Natural killer cell (primary cell): ENCODE measurements at places on chromosomes 6 and 20.

GRCh38 chr6:158497620-158498019 is 62.3 kb upstream of the TMEM181 start:
- no peak for DNase-seq

DNA sequence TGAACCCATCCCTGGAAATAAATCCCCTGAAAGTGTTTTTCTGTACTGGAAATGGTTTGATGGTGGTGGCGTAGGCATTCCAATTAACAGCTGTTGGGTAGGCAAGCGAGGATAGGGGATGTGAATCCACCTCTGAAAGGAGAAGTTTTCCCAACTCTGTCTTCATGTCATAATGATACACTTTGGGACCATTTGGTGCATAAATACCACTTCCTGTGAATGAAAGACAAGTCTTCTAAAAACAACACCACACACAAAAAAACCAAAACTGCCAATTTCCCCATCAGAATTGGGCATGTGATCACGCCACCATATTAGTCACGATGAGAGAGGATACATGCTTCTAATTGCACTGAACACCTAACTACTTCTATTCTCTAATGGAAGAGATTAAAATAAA is 6.4 kb downstream of the VNN2 start:
- DNase-seq: peak; percentile 15

- no peak for DNase-seq
Measured at GRCh38 chr20:17868151-17868550, 100.4 kb downstream of the SNX5 start.

GRCh38 chr6:23180504-23181293 is 611.3 kb downstream of the HDGFL1 start:
- no peak for DNase-seq

- no peak for DNase-seq
Measured at GRCh38 chr6:29676981-29677601, 3.9 kb downstream of the ZFP57 start.

- DNase-seq: no peak
Measured at GRCh38 chr6:77383026-77383425, 80.3 kb downstream of the HTR1B start.

- DNase-seq: no peak
Measured at GRCh38 chr6:156946370-156946936, 169.3 kb downstream of the ARID1B start.

GRCh38 chr6:21840428-21840827 is 246.9 kb downstream of the SOX4 start:
- DNase-seq: no peak

DNA sequence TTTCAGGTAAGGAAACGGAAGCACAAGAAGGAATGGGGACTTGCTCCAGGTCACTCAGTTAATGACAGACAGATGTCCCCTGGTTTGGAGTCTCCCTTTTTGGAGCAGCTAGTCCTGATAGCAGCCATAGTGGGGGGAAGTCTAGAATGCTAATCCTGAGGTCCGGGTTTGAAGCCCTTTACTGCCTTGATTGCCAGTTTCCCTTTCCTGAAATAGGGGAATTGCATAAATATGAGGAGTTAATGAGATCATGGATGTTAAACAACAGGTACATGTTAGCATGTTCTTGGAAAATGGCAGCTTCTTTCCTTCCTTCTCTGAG is 341 bp upstream of the TTPAL start:
- no peak for DNase-seq

GRCh38 chr6:131844243-131844841 is 36.5 kb downstream of the ENPP1 start:
- DNase-seq: no peak

GRCh38 chr6:116254297-116255056 is 602 bp upstream of the TSPYL4 start:
- no peak for DNase-seq

DNA sequence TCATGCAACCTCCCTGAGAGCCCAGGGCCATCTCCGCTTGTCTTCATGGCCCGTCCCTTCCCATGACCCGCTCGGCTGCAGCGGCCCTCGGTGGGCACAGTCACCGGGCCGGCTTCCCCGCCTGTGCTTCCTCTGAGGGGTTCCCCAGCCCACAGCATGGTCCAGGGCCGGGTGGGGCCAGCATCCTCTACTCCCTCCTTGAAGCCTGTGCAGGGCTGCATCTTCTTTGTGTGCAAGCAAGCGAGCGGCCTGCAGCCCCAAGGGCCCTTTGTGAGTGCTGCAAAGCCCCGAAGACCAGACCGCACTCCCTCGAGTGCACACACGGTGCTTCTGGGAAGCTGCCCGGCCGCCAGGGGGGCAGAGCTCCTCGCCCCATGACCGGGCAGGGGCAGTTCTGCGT is 265.8 kb downstream of the TAF4 start:
- no peak for DNase-seq

DNA sequence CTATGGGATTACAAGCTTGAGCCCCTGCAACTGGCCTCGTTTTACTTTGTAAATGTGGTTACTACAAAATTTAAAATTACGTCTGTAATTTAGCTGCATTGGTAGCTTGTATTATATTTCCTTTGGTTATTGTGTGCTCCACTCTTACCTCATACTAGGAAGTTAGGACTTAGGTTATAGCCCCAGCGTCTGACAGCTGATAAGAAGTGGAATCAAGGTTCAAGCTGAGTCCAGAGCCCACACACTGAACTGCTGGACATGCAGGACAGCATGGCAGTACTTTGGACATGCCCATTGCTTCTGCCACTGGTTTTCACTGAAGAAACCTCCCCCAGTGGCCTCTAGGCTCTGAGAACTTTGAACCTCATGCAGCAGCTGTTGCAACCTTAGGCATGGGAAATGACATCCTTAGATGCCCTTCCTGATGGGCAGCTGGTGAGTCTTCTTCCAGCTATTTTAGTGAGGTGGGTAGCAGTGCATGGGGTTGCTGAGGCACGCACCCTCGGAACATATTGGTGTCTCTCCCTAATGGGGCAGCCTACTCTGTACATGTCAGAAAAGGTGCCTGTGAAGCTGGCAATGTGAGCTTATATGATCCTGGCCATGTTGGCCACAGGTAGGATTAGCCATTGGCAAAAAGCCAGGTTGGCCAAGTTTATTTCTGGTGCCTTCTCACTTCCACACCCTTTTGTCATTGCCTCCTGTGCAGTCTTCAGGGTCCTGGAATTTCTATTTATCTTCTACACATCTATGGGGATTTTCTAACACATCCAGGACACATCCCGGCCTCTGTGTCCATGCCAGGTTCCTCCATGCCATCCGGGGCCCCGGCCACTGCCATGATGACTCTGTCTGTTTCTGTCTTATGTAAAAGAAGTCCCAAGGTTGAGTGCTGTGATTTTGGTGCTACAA is 85.3 kb downstream of the CDS2 start:
- DNase-seq: no peak

DNA sequence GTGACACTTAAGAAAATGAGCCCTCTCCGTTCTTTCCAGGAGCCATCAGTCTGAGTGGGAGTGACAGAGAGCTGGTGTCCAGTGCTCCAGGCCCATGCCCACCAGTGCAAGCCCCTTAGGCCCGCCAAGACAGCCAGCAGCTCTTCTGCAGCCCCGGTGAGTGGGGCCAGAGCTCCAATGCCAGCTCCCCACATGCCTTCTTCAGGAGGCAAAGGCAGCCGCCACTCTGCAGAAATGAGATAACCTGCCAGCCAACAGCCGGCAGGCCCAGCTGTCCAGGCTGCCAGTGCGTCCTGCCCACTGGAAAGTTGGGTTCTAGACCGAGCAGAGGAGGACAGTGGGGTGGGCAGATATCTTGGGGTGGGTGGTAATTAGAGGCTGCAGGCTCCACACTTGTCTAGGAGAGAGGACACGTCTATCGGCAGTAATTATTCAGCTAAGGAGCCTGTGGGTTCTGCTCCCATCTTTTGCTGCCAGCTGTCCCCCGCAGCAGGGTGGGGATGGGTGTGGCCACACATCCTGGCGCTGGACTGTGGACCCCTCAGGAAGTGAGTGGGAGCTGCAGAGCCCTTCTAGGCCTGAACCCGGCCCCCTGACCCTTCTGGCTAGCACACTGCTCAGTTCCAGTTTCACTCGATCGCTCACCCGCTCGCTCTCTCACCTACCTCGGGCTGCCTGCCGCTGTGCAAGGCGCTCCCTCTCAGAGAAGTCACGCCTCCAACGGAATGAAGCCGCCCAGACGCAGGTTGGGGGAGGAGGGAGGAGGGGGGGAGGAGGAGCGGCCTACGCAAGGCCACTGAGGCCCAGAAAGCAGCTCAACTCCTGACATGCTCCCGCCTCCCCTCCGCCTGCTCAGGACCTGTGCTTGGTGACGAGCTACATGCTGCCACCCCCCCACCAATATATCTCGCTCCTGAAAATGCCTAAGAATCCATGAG is 3.6 kb downstream of the GRM4 start:
- no peak for DNase-seq

- DNase-seq: no peak
Measured at GRCh38 chr6:41652866-41653652, 14.8 kb downstream of the MDFI start.

DNA sequence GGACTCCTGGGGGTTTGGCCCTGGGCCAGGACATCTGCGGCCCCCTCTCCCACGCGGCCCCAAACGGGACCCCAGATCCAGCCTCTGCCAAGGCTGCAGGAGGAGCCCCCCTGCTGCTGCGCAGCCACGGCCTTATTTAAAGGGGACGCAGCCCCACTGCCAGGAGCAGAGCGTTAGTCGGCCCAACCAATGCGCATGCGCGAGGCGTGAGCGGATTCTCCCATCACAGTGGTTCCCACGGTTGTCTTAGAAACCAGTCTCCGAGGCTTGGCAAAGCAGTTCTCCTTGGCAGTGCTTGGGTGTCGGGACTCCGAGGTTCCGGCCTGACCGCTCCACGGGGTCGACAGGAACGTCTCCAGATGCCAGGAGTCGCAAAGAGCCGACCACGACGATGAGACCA is 288.3 kb upstream of the ZNF337 start:
- no peak for DNase-seq

- no peak for DNase-seq
Measured at GRCh38 chr20:1757072-1757471, 99.5 kb upstream of the SIRPG start.

DNA sequence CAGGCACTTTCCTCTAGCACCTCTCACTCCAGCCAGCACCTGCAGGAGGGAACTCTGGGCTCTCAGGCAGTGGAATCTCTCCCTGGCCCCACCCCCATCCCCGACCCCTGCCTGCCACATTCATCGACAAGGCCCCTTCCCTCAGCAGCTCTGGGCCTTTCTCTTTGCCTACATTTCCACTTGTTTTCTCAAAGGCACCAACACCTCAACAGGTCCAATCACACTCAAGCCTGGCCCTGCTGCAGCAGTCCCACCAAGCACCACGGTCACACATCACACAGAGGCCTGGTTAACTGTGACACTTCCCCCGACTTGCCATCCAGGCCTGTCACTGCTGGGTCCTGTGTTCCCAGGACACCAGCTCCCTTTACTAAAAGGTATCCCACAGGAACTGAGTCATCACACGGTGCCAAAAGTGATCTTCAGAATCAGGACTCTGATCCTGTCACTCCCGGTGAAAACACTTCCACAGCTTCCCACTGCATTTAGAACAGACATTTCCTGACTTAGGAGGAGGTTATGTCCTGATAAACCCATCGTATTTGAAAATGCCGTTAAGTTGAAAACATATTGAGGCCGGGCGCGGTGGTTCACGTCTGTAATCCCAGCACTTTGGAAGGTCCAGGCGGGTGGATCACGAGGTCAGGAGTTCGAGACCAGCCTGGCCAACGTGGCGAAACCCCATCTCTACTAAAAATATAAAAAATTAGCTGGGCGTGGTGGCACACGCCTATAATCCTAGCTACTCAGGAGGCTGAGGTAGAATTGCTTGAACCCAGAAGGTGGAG is 54.9 kb downstream of the MYH7B start:
- DNase-seq: no peak

GRCh38 chr20:3406481-3407039 is 909 bp downstream of the DNAAF9 start:
- DNase-seq: peak; percentile 51

DNA sequence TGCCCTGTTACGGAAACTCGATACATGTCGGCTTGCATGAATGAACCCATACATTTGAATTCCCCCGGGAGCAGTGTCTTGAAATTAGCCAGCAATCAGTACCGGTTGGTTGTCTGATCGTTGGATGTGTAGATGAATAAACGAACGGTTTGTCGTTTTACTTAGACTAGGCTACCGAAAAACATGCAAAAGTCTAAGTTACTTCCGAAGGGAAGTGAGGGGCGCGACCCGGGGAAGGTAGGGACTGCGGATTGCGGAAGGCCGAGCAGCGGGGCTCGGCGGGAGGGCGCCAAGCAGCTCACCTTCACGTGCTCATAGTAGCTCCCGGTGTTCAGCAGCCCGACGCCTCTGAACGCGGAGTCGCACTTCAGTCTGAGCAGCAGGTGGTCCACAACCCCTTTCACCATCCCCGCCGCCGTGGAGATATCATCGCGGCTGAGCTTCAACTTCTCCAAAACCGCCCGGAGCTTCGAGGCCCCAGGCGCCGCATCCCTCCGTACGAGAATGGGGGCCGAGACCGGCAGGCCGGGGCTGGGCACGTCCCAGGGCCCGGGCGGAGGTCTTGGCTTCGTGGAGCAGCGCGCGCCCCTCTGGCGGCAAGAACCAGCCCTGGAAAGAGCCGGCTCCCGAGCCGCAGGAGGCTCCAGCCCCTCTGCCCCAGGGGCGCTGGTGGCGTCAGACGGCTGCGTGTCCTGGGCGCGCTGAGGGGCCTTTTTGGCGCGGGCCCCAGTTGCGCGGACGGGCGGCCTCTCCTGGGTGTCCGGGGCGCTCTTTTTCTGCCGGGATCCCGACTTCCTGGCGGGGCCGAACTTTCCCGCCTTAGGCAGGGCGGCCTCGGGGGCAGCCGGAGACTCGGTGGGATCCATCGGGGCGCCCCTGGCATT is 632 bp downstream of the CGAS start:
- DNase-seq: peak; percentile 41

GRCh38 chr6:5246141-5247097 is 14.3 kb downstream of the LYRM4 start:
- DNase-seq: no peak

DNA sequence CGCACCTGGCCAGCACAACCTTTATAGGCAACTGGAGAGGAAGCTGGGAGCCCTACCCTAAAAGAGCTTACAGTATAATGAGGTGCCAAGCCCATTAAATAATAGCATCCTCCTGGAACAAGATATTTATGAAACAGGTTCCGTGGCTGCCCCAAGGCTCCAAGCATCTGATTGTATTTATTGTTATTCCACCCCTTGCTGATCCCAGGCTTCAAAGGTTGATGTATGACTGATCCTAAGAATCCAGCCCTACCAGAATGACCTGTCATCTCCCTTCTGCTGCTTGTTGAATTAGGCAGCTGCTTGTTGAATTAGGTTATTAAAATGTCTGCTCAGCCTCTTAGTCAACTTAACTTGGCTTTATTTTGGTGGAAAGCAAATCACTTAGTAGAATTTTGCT is 35.2 kb upstream of the SASH1 start:
- no peak for DNase-seq

- DNase-seq: no peak
Measured at GRCh38 chr20:40565001-40565681, 123.9 kb downstream of the MAFB start.

DNA sequence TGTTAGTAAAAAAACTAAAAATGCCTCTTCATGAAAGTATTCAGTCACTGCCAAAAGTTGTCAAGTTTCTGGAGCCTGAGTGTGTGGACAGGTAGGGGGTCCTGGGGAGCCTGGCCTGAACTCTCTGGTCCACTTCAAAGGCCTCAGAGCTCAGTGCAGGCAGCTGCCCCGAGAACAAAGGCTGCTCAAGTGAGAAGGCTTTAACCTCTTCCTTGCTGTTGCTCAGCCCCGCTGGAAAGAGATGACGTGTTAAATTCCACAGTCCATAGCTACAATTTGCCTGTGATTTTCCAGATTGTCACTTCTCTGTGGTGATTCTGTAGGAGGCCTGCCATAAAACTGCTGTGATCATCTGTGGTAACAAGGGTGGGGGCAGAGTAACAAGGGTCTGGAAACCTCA is 96.9 kb downstream of the FAM120B start:
- no peak for DNase-seq

GRCh38 chr6:125098253-125098652 is 55.3 kb upstream of the TPD52L1 start:
- DNase-seq: no peak
